SIG-M5 (cell line): ENCODE measurements at places on chromosomes 7 and 10.

DNA sequence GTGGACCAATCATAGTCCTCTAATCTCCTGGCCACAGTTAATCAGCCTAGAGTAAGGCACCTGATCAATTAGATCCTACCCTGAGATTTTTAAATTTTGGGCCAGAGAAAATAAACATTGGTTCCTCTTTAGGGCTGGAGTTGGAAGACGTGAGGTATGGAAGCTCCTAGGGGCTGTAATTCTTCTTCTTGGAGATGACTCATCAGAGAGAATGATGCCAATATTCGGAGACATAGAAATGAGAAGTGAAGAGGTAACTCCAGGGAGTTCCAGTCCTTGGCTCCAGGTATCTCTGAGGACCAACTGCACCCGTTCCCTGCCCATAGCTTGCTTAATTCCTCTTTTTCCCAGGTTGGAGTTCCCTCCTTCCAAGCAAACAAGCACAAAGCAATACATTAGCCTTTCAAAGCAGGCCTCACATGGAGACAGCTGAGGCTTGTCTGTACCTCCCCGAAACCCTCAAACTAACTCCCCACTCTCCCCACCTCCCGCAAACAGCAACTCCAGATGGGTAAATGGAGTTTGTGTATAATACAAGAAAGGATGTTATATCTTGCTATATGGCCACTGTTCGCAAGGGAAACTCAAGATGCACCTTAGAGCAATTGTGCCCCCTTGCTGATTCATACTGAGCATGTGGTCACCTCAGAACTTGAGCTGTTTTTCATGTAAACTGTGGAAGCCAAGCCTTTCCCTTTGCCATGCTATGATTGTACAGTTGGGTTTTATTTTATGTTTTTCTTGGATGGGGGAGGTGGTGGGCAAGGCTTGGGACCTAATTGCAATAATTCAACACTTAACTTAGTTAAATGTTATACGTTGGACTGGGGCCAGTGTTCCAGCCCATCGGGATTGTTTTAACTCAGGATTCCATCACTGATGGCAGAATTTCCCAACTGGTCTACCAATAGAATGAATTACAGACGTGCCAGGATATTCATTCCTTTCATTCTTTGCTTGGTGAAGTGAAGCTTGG is 29.3 kb downstream of the PIK3AP1 start:
- no peak for DNase-seq

DNA sequence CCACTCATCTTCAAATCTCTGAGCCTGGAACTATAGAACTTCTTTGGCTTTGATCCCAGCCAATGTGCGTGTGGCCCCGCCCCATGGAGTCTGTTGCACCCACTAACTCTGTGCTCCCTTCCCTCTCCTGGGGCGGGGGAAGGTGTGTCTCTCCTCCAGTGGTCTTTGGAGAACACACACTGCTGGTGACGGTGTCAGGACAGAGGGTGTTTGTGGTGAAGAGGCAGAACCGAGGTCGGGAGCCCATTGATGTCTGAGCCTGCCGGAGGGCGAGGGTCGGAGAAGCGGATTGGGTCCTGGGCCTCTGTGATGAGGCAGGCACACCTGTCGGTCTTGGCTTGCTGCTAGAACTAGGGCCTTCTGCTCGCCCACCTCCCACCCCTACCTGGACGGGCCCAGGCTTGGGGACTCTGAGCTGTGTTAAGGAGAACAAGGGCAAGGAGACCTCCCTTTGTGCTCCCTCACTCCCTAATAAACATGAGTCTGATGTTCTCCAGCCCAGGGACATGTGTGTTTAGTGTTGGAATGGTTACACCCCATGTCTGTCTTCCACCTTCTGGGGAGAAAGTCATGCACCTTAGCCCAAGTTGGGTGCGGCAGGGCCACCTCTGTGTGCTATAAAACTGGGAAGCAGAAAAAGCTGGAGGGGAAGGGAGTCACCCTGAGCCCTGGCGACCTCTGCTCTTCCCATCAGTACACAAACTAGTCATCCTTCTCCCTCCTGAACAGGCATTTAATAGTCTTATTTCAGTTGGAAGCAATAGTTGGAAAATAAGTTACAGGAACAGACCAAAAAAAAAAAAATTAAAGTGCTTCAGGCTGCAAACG is 4.6 kb downstream of the TRAPPC14 start:
- DNase-seq, result no peak

DNA sequence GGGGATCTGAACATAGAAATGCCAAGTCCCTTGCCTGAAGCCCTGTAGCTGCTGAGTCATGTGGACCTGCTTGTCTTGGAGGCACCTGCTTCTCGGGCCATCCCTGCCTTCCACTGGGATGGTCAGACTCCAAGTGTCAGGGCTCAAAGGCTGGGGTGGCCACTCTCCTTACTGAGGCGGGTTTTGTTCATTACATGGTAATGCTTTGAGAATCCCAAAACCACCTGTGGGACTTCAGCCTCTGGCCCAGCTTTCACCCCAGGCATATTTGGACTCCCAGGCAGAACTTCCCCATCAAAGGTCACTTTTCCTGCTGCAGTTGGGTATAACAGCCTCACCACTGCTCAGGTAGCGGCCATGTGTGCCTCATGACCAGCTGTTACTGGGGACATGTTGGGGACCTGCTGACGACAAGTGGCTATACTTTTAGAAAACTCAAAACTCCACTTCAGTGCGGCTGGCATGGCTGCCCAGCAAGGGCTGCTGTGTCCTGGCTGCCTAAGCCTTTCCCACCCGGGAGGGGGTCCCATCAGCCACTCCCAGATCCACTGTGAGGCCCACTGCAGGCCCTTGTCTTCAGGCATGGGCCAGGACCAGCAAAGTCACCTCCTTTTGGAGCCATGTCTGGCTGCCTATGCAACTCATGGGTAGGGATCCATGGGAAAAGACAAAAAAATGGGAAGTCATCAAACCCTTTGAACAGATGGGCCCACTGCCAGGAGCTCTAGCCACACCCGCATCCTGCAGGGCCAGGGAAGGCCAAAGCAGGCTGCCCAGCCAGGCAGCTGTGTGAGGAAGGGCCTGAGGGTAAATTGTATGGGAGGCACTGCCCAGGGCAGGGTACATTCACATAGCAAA is 96.7 kb downstream of the ARHGAP22 start:
- no peak for DNase-seq

DNA sequence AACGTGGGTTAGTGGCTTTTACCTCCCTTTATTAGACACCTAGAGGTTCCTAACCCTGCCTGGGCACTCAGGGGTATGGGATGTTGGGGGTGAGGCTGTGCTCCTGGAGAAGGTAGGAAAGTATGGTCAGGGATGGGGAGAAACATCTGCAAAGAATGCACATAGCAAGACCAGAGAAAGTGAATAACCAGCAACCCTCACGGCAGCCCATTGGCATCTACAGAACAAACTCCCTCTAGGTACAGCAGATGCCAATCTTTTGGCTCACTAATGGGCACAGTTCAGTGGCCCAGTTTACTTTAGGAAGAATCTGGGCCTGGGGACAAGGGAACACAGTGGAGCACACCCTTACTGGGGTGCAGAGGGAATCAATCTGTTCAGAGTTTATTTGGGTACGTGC is 143.9 kb downstream of the JAZF1 start:
- no peak for DNase-seq

- no peak for DNase-seq
Measured at GRCh38 chr7:36129048-36129534, 24.0 kb upstream of the EEPD1 start.

- no peak for DNase-seq
Measured at GRCh38 chr7:68805159-68805558, 793.1 kb upstream of the AUTS2 start.
